ENCODE measurements at places on chromosomes 2 and 18. TPM values are rescaled to one million over a fixed set of nuclear protein-coding genes. Genes with fewer than 3 reads are reported as not detected.

DNA sequence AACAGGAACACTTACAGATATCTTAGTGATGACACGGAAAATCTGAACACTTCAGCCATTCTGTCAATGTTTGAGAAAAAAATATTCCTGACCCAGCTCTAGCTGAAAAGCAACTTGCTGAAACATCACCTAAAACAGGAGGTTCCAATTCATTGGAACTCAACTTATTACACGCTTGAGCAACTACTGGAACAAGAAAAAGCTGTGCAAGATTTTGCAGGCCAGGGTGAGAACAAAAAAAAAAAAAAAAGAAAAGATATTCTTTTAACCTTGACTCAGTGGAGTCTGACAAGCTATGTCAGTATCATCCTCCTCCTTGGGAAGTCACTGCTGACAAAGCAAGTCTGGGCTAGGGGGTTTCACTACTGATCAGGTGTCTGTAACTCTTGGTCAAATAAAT is 351.0 kb downstream of the SS18 start:
- no peak for DNase-seq

Gene ERICH2
- 0.56 TPM for polyA plus RNA-seq

DNA sequence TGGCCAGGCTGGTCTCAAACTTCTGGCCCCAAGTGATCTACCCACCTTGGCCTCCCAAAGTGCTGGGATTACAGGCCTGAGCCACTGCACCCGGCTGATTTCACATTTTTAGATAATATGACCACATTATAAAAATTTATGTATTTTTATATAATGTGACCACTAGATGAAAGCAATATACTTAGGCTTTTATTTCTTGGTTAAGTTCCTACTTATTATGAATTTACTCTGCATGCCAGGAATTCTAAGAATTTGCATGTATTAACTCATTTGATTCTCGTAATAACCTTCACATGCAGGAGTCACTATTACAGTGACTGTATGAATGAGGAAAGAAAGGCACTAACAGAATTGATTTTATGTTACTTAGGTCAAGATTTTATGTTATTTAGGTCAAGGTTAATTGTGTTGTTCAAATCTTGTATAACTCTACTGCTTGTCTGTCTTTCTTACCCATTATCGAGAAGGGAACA is 25.6 kb upstream of the CASP8 start:
- DNase-seq, result no peak

- no peak for DNase-seq
Measured at GRCh38 chr2:161983331-161983651, 90.7 kb downstream of the DPP4 start.

GRCh38 chr2:12722447-12723316 is 5.9 kb downstream of the TRIB2 start:
- no peak for DNase-seq
